ENCODE measurements at places on chromosomes 4 and X.

- DNase-seq = no peak
Observed at GRCh38 chrX:77493677-77494553, 46.7 kb downstream of the FGF16 start.

GRCh38 chr4:24887881-24888430, 24.9 kb downstream of the CCDC149 start:
- no peak for DNase-seq

- DNase-seq = no peak
Observed at GRCh38 chr4:6023731-6024130, 5.5 kb upstream of the C4orf50 start.

GRCh38 chr4:109879636-109880314, 31.9 kb downstream of the LRIT3 start:
- no peak for DNase-seq

DNA sequence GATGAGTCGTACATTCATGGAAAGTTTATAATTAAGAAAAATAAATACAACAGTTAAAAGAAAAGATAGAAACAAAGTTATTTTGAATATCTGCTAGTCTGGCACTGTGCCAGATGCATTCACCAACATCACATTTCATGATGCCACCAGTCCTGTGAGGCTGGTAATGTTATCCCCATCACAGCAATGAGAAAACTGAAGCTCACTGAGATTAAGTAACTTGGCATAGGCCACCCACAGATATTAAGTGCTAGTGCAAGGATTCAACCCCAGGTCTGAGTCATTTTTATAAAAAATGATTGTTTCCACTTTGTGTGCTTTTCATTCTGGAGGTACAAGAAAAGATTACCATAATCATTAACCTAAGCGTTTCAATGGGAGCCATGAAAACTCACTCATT, 65.0 kb upstream of the IL15 start:
- DNase-seq = peak; percentile 62

DNA sequence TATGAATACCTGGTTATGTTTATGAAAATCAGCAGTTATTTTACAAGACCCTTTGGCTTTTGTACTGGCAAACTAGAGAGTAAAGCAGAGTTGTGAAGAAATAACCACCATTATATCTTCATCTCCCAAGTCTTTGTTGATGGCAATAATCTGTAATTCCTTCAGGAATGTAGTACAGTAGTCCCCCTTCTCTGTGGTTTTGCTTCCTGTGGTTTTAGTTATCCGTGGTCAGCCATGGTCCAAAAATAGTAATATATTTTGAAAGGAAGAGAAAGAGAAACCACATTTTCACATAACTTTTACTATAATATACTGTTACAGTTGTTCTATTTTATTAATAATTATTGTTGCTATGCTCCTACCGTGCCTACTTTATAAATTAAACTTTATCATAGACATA, 27.8 kb downstream of the BANK1 start:
- DNase-seq = peak; percentile 49

GRCh38 chr4:96134806-96135205, 294.9 kb downstream of the PDHA2 start:
- no peak for DNase-seq

DNA sequence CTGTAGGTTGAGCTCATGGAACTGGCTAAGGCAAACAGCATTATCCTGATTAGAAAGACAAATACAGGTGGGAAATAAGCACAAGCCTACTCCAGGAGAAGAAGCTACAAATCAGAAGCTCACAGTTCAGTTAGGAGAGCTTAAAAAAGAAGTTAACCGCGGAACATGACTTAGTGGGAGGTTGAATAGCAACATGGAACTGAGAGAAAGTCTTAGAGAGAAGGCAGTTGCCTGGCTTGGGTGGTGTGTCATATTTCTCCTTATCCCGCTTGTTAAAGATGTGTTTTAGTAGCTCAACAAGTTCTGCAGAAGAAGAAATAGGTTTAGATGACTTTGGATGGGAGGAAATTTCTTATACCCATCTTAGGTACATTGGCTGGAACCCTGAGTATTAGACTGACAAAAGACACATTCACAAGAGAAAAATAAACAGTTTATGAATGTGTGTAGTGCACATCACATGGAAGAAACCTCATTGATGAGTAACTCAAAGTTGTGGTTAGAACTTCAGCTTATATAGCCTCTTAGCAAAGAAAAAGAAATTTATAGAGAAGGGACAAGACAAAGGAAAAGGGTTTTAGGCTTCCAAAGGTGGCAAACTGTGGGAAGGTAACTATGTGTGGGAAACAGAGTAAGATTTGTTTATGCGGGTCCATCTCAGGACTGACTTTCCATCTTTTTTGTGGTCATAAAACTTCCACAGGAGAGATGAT, 37.4 kb upstream of the RXFP1 start:
- DNase-seq = peak; percentile 16

- DNase-seq = no peak
Observed at GRCh38 chrX:34546366-34546765, 110.7 kb downstream of the TMEM47 start.

- no peak for DNase-seq
Observed at GRCh38 chr4:163707873-163708272, 213.4 kb downstream of the TMA16 start.

GRCh38 chr4:815464-816146, 10.3 kb downstream of the CPLX1 start:
- no peak for DNase-seq

All from SJSA1 (cell line).